Activated CD4-positive, alpha-beta T cell treated with anti-CD3 and anti-CD28 coated beads, Interleukin-2, amount 10 ng/mL, durations not matched to agents 7 days and 5 days (primary cell): ENCODE measurements at places on chromosomes 1 and 21. TPM values are rescaled to one million over a fixed set of nuclear protein-coding genes. Genes with fewer than 3 reads are reported as not detected.
A peak's percentile ranks its signal among the peaks of the same experiment; 100 is the strongest.

- DNase-seq, result no peak
- peaks cover 28% of the 10 kb centered on the region for H3K27me3 ChIP-seq
- peak within 1 kb of the TSS; percentile 59 for H3K4me3 ChIP-seq
- H3K27ac ChIP-seq, result no peak within 1 kb of the TSS
Observed at GRCh38 chr1:224929335-224930237, at the start of gene DNAH14. DNAH14 (plus strand) TSS chr1:224929675; CDS start chr1:224952703, 23,028 bp downstream.

DNA sequence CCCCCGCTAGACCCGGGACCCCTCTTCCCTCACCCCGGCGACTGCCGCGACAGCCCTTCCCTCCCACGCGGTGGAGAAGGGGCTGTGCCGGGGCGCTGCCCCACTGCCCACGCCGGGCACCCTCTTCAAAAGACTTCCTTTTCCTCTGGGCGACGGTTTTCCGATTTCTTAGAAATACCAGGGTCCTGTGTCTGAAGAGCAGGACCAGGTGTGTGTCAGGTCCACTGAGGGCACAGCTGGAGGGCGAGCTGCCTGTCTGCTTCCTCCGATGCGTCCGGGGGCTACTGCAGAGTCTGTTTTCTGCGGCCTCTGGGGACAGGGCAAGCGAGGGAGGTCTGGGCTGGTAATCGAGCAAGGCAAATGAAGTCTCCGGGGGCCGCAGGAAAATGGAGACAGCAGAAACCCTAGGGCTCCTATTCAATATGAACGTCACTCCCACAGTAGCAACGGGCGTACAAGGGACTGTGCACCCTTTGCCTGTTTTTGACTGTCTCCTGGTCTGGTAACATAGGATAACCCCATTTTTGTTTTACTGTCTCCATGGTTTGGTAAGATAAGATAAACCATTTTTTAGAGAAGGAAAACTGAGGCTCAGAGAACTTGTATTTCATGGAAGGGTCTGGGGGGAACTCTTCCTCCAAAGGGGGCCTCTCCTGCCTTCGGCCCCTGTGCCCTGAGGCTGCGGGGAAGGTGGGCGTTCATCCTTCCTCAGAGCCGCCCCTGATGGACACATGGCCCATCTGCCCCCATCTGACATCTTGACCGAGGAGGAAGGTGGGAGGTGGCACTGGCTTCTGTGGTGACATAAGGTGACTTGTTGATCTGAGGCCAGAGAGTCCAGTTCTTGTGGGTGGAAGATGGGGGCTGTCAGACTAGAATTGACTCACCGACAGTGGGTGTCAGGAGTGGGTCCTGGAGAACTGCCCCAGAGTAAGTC, 970 bp downstream of the TNFRSF1B start:
- H3K36me3 ChIP-seq, result peaks cover 41% of the 10 kb centered on the region
- peak overlapping the region; percentile 99 for H3K4me3 ChIP-seq
- H3K4me1 ChIP-seq, result peaks cover 79% of the 10 kb centered on the region

GRCh38 chr1:23402286-23403037, 22.1 kb downstream of the TCEA3 start:
- no peak overlapping the region for H3K4me3 ChIP-seq
- no peaks in the 10 kb centered on the region for H3K36me3 ChIP-seq
- peaks cover 15% of the 10 kb centered on the region for H3K4me1 ChIP-seq
- no peaks in the 10 kb centered on the region for H3K27me3 ChIP-seq
- no peak overlapping the region for H3K27ac ChIP-seq
- DNase-seq, result no peak

The FCRL4 gene
- not detected for total RNA-seq

- H3K36me3 ChIP-seq, result no peaks in the 10 kb centered on the region
- peak within 1 kb of the TSS; percentile 70 for H3K4me3 ChIP-seq
- peaks cover 28% of the 10 kb centered on the region for H3K4me1 ChIP-seq
- no peak within 1 kb of the TSS for H3K27ac ChIP-seq
Observed at GRCh38 chr1:44405031-44405797, at the start of gene RNF220. RNF220 (plus strand) TSS chr1:44405255.

- H3K27ac ChIP-seq, result no peak overlapping the region
- H3K27me3 ChIP-seq, result no peaks in the 10 kb centered on the region
- H3K36me3 ChIP-seq, result peaks cover 14% of the 10 kb centered on the region
- H3K4me3 ChIP-seq, result no peak overlapping the region
- H3K4me1 ChIP-seq, result peaks cover 7% of the 10 kb centered on the region
Observed at GRCh38 chr1:174397261-174397660, 50.5 kb upstream of the GPR52 start.

The SLAMF6 gene
- total RNA-seq, result 33.7 TPM

The TSACC gene
- total RNA-seq, result 0.89 TPM

The TIE1 gene
- total RNA-seq, result not detected

The LRRIQ3 gene
- 1.5 TPM for total RNA-seq

The SRRM1 gene
- 183 TPM for total RNA-seq

GRCh38 chr1:14441302-14441741, 157.2 kb upstream of the KAZN start:
- H3K4me3 ChIP-seq, result no peak overlapping the region
- no peaks in the 10 kb centered on the region for H3K27me3 ChIP-seq
- no peak for DNase-seq
- no peaks in the 10 kb centered on the region for H3K36me3 ChIP-seq

The KCNN3 gene
- total RNA-seq, result 0.17 TPM

The VANGL1 gene
- 19.3 TPM for total RNA-seq

- H3K27me3 ChIP-seq, result no peaks in the 10 kb centered on the region
- H3K27ac ChIP-seq, result no peak overlapping the region
- H3K4me3 ChIP-seq, result no peak overlapping the region
- no peaks in the 10 kb centered on the region for H3K36me3 ChIP-seq
- no peak for DNase-seq
Observed at GRCh38 chr1:4160181-4160580, 260.1 kb upstream of the C1orf174 start.

DNA sequence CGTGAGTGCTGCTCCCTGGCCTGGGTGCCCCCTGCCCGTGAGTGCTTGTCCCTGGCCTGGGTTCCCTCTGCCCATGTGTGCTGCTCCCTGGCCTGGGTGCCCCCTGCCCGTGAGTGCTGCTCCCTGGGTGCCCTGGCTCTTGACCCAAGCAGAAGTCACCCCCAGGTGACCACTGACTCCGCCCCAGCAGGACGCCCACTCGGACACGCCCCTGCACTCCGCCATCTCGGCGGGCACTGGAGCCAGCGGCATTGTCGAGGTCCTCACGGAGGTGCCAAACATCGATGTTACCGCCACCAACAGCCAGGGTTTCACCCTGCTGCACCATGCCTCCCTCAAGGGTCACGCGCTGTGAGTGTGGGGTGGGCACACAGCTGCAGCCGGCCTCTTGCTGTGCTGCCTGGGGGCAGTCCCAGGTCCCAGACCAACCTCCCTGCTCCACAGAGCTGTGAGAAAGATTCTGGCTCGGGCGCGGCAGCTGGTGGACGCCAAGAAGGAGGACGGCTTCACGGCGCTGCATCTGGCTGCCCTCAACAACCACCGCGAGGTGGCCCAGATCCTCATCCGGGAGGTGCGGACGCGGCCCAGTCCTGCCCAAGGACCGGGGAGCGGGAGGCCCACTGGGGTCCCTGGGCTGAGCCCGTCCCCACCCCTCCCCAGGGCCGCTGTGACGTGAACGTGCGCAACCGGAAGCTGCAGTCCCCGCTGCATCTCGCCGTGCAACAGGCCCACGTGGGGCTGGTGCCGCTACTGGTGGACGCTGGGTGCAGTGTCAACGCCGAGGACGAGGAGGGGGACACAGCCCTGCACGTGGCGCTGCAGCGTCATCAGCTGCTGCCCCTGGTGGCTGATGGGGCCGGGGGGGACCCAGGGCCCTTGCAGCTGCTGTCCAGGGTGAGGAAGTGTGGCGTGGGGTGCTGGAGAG, 3.9 kb upstream of the MMP23B start:
- no peak for DNase-seq
- peaks cover 4% of the 10 kb centered on the region for H3K27me3 ChIP-seq
- peaks cover 7% of the 10 kb centered on the region for H3K4me1 ChIP-seq
- peak overlapping the region; percentile 5 for H3K4me3 ChIP-seq
- peak overlapping the region; percentile 9 for H3K27ac ChIP-seq
- H3K36me3 ChIP-seq, result peaks cover 2% of the 10 kb centered on the region

GRCh38 chr1:27044613-27045151, 32.0 kb upstream of the TENT5B start:
- peak overlapping the region; percentile 73 for H3K27ac ChIP-seq
- H3K4me3 ChIP-seq, result peak overlapping the region; percentile 63
- no peaks in the 10 kb centered on the region for H3K27me3 ChIP-seq

- peaks cover 4% of the 10 kb centered on the region for H3K36me3 ChIP-seq
- peaks cover 31% of the 10 kb centered on the region for H3K4me1 ChIP-seq
- peaks cover 41% of the 10 kb centered on the region for H3K27me3 ChIP-seq
Observed at GRCh38 chr1:1004780-1005697, 5.1 kb upstream of the HES4 start.

DNA sequence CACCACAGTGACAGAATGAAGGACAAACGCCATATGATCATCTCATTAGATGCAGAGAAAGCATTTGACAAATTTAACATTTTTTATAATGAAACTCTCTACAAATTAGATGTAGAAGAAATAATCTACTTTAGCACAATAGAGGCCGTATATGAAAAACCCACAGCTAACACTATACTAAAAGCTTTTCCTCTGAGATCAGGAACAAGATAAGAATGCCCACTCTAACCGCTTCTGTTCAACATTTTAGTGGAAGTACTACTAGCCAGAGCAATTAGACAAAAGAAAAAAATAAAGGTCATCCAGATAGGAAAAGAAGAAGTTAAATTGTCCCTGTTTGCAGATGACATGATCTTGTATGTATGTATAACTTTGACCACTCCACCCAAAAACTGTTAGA, 109.7 kb downstream of the SLC35F3 start:
- DNase-seq, result no peak
- no peak overlapping the region for H3K27ac ChIP-seq
- no peaks in the 10 kb centered on the region for H3K4me1 ChIP-seq
- H3K4me3 ChIP-seq, result no peak overlapping the region
- H3K27me3 ChIP-seq, result peaks cover 11% of the 10 kb centered on the region

DNA sequence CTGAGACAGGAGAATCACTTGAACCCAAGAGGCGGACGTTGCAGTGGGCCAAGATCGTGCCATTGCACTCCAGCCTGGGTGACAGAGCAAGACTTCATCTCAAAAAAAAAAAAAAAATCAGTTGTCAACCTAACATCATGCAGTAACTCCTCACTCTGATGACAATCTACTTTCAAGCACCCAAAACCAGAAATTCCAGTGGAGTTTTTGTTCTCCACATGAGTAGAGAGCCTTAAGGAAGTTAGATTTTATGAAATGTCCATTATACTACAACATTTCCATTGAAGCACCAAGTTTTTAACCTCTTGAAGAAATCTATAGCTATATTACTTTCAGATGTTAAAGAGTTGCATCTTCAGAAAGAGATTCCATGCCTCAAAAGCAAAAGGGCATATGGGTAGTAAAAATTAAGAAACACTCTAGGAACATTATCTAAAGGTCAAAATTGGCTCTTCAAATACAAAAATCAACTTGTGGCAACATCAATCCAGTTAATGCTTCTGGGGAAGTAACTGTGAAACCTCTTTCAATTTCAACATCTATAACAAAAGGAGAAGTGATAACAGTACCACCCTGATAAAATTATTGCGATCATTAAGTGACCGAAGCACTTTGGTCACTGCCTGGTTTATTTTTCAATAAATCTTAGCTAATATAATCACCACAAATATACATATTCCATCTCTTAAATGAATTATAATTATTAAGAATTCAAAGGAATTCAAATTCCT, 7.7 kb downstream of the LPGAT1 start:
- no peak overlapping the region for H3K4me3 ChIP-seq
- DNase-seq, result no peak
- no peak overlapping the region for H3K27ac ChIP-seq
- peaks cover 36% of the 10 kb centered on the region for H3K4me1 ChIP-seq
- H3K36me3 ChIP-seq, result peaks cover 63% of the 10 kb centered on the region
- no peaks in the 10 kb centered on the region for H3K27me3 ChIP-seq

- H3K27ac ChIP-seq, result peak overlapping the region; percentile 71
- no peak overlapping the region for H3K4me3 ChIP-seq
Observed at GRCh38 chr1:156490401-156491032, 10.1 kb downstream of the MEF2D start.

GRCh38 chr1:228362884-228363450, 43.7 kb downstream of the TRIM11 start:
- H3K4me3 ChIP-seq, result no peak overlapping the region
- H3K36me3 ChIP-seq, result no peaks in the 10 kb centered on the region
- DNase-seq, result no peak
- H3K27ac ChIP-seq, result no peak overlapping the region

DNA sequence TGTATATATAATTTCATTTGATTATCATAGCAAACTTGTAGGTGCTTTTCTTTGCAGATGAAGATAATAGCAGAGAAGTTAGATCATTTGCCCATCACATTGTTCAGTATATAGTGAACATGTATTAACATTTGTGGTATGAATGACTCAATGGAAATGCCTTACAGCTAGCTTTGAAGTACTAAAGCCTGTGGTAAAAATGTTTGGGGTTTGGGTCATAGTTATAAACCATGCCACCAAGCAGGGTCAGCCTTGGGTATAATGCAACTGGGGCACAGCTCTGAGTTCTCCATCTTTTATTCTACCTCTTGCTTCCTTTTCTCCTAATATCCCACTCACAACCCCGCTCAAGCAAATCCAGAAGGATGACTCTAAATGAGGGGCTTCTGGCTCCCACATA, 141.6 kb downstream of the KCNT2 start:
- no peaks in the 10 kb centered on the region for H3K36me3 ChIP-seq
- no peak overlapping the region for H3K27ac ChIP-seq
- H3K4me1 ChIP-seq, result no peaks in the 10 kb centered on the region

The OXCT2 gene
- not detected for total RNA-seq

GRCh38 chr1:56905667-56906066, 51.1 kb downstream of the C8A start:
- H3K27me3 ChIP-seq, result peaks cover 2% of the 10 kb centered on the region
- no peaks in the 10 kb centered on the region for H3K4me1 ChIP-seq
- H3K4me3 ChIP-seq, result no peak overlapping the region
- H3K27ac ChIP-seq, result no peak overlapping the region
- no peak for DNase-seq
- H3K36me3 ChIP-seq, result no peaks in the 10 kb centered on the region

The DNAJC6 gene
- 1.9 TPM for total RNA-seq

- H3K27ac ChIP-seq, result no peak overlapping the region
- H3K36me3 ChIP-seq, result no peaks in the 10 kb centered on the region
- no peaks in the 10 kb centered on the region for H3K4me1 ChIP-seq
- H3K4me3 ChIP-seq, result no peak overlapping the region
Observed at GRCh38 chr1:81374481-81374880, 426.3 kb upstream of the ADGRL2 start.

GRCh38 chr1:14739082-14739832, 140.8 kb downstream of the KAZN start:
- no peak for DNase-seq
- no peak overlapping the region for H3K4me3 ChIP-seq
- peaks cover 18% of the 10 kb centered on the region for H3K27me3 ChIP-seq

DNA sequence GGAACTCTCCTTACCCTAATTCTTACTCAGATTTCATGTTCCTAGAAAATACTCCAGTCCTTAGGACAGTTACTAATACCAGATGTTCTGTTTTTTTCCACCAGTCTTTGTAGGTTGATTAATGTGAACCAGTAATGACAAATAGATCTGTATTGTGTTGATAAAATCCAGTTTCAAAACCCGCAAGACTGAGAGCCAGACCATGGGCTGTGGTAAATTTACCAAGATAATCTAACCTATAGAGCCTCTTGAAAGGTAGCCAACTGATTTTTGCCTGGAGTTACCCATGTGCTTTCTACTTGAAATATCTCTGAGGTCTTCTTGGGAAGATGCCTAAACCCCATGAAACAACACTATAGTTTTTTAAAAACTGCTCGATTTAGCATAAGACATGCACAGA, 46.5 kb upstream of the CDC7 start:
- no peak overlapping the region for H3K27ac ChIP-seq
- no peak overlapping the region for H3K4me3 ChIP-seq
- H3K36me3 ChIP-seq, result no peaks in the 10 kb centered on the region
- peaks cover 8% of the 10 kb centered on the region for H3K27me3 ChIP-seq
- DNase-seq, result no peak
- H3K4me1 ChIP-seq, result no peaks in the 10 kb centered on the region

The SLAMF9 gene
- not detected for total RNA-seq

- H3K4me1 ChIP-seq, result no peaks in the 10 kb centered on the region
- H3K36me3 ChIP-seq, result no peaks in the 10 kb centered on the region
- H3K27ac ChIP-seq, result no peak overlapping the region
- no peak for DNase-seq
Observed at GRCh38 chr1:60510162-60510561, 436.6 kb upstream of the C1orf87 start.
